Epithelial cell of proximal tubule (primary cell): ENCODE measurements at places on chromosomes 16 and 17. TPM values are rescaled to one million over a fixed set of nuclear protein-coding genes. Genes with fewer than 3 reads are reported as not detected.

GRCh38 chr17:79874329-79874981 is 35.2 kb upstream of the CBX4 start:
- no peak for DNase-seq

- no peak for DNase-seq
Measured at GRCh38 chr17:61450641-61451537, 1.3 kb upstream of the TBX4 start.

DNA sequence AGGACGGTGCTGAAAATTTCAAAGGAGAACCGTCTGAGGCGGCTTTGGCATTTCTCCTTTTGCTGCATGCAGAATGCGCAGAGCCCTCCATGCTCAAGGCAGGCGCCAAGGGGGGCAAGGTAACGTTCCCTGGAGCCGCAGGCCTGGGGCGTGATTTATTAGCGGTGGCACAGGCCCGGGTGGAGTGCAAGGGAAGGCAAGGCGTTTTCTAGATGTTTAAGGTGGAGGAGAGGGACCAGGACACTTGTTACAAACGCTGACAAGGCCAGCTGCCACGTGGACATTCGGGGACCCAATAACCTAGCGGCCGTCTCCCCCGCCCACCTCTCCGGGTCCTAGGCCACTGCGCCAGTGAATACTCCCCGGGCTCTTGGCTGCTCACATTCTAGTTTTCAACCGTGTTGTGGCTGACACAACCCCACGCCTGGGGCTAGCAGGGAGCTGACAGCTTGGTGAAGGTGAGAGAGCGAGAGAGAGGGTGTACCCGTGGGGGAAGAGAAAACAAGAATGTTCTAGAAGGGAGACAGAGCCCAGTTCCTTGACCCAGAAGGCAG is 250.1 kb downstream of the C16orf95 start:
- no peak for DNase-seq

DNA sequence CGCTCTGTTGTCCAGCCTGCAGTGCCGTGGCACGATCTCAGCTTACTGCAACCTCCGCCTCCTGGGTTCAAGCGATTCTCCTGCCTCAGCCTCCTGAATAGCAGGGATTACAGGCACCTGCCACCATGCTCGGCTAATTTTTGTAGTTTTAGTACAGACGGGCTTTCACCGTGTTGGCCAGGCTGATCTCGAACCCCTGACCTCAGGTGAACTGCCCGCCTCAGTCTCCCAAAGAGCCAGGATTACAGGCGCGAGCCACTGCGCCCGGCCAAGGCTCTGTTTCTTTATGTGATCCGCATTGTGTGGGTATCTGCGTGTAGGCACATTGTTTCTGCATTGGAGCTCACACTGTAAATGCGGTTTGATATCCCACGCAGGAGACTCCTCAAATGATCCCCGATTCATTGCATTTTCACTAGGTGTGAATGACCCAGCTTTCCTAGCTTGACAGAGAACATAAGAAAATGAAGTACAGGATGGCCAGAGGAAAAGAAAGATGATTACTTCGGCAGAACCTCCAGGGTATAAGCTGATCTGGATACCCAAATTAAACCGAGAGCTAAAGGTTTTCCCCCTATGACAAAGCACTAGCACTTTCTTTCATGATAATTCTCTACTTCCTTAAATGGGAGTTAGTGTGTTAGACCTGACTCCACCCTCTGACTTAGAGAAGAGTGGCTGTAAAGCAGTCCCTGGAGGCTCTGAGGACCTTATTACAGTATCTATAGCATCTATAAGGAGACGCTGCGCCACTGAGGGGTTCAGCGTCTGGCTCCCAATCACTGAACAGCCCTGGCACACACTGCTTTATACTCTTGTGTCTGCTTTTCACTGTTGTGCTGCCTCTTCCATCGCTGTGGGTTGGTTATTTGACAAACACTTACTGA is 17.3 kb downstream of the COTL1 start:
- no peak for DNase-seq

- no peak for DNase-seq
Measured at GRCh38 chr16:28990375-28991040, 5.7 kb downstream of the LAT start.

DNA sequence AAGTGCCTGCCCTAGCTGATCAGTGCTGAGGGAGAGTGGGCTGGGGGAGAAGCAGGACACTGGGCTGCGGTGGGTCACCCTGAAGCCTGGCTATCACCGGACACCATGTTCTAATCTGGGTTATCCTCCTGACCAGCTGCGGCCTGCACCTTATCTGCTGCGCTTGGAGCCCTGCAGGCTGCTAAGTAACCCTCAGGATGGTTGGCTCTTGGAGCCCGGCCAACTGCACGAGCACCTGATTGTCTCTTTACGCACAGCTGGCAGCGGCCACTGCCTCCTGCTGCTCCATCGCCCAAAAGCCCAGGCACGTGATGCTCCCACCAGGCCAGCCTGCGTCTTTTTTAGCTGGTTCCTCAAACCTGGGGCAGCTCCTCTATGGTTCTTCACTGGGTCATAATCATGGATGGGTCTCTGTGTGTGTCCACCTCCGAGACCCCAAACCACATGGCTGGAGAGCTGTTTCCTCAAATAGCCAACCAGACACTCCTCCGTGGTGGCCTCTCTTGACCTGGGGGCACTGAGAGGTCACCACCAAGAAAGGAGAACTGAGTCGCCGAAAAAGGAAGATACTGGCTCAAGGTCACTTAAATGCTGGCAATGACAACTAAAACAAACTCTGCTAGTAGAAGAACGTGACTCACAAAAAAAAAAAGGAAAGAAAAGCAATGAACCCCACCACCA is 21.7 kb downstream of the SPHK1 start:
- no peak for DNase-seq

GRCh38 chr16:84069540-84069939 is 26.9 kb upstream of the SLC38A8 start:
- DNase-seq: no peak

- DNase-seq: no peak
Measured at GRCh38 chr16:49458243-49458642, 84.6 kb downstream of the C16orf78 start.

The ANKS4B gene
- not detected in 2 replicates for total RNA-seq

The HSPB9 gene
- total RNA-seq: not detected in 2 replicates

The STH gene
- not detected in 2 replicates for total RNA-seq

The HAPSTR1 gene
- total RNA-seq: 39.3 and 41.7 TPM in 2 replicates

The PKMYT1 gene
- 107 and 120 TPM in 2 replicates for total RNA-seq

The ARL5C gene
- not detected in 2 replicates for total RNA-seq
